ENCODE measurements at places on chromosomes 13 and 19.

DNA sequence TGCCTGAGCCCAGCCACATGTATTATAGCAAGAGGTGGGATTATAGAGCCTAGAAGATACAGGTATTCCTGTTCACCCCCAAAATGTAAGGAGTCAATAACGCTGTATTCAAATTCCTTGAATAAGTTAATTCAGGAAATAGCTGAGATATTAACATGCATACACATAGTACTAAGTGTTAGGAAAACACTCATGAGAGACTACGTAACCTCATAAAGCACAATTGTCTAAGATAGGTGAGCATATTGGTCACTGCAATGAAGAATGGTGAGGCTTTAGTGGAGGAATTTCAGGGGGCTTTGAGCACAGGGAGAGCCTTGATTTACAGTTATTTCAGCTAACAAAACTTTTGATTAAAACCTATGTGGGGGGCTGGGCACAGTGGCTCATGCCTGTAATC lies 161.6 kb downstream of the LMO7 start:
- H3K27ac ChIP-seq = no peak overlapping the region
- DNase-seq = no peak
- no peak overlapping the region for H3K4me3 ChIP-seq
- no peaks in the 10 kb centered on the region for H3K36me3 ChIP-seq
- H3K4me1 ChIP-seq = peaks cover 21% of the 10 kb centered on the region
- no peaks in the 10 kb centered on the region for H3K27me3 ChIP-seq

DNA sequence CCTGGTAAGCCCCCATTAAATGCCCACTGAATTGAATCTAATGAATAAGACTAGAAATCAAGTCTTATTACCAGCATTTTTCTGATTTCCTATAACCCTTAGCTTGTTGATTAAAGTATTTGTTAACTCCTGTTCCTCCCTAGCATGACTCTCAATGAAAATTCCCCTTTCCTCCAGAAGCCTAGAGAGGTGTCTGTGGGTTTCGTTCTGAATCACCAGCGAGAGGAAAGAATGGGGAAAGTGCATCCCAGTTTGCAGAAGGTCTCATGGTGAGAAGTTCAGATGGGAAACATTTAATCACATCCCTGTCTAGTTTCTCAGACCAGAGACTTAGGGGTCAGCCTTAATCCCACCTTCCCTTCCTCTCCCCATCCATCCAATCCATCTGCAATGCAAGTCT lies 26.9 kb downstream of the POU2F2 start:
- no peaks in the 10 kb centered on the region for H3K4me1 ChIP-seq
- H3K27me3 ChIP-seq = peaks cover 23% of the 10 kb centered on the region
- H3K36me3 ChIP-seq = no peaks in the 10 kb centered on the region
- no peak overlapping the region for H3K4me3 ChIP-seq
- no peak overlapping the region for H3K27ac ChIP-seq
- no peak for DNase-seq

DNA sequence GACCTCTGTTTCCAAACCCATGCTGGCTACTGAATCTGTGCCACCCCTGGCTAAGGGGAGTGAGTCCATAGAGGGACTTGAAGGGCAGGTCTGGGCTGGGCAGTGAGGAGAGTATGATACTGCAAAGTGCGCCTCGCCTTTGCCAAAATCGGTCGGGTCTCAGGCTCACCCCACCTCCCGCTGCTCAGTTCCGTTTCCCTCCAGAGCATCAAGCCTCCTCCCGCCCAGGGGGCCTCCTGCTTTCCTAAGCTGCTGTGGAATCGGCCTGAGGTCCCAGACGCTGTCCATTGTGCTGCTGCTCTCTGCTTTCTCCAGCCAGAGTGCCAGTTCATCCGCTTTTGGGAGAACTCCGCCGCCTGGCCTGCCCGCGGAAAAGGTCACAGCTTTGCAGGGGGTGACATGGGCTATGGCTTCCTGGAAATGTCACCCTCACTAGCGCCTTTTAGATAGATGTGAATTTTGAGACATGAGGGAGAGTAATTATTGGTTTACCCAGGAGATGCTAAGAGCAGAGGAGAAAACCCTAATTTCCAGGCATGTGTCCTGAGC lies 1418.4 kb downstream of the UQCRFS1 start:
- peak; percentile 44 for DNase-seq
- H3K36me3 ChIP-seq = peaks cover 4% of the 10 kb centered on the region

DNA sequence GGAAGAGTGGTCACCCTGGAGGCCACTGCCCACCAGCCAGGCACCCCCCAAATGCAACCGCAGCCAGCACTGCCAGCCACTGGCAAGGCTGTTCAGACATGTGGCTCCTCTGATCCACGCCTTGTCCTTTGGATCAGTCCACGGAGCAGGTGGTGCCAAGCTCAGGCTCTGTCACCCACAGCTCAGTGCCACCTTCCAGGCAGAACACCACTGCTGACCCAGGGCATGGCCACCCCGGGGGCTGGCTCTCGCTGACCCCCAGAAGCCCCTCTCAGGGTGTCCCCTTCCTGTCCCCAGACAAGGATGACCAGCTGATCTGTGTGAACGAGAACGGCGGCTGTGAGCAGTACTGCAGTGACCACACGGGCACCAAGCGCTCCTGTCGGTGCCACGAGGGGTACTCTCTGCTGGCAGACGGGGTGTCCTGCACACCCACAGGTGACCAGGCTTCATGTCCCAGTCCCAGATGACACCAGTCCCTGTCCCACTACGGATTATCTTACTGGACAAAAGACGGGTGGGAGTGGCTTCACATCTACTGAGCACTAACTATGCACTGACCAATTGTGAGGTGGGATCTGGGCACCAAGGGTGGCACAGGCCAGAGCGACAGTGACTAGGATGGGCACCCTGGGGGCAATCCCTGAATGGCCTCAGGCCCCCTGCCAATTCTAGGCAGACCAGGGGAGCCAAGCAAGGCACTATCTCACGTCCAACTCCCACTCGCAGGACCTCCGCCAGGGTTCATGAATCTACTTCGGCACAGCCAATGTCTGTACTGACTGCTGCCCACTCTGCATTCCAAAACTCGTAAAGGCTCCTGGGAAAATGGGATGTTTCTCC lies 7.0 kb upstream of the F10 start:
- no peaks in the 10 kb centered on the region for H3K36me3 ChIP-seq
- no peak overlapping the region for H3K27ac ChIP-seq
- H3K4me1 ChIP-seq = no peaks in the 10 kb centered on the region
- no peak for DNase-seq

GRCh38 chr13:28953714-28954418 lies 133.7 kb downstream of the MTUS2 start:
- no peak for DNase-seq
- peak overlapping the region; percentile 77 for H3K27ac ChIP-seq
- no peak overlapping the region for H3K4me3 ChIP-seq
- H3K4me1 ChIP-seq = peaks cover 19% of the 10 kb centered on the region
- no peaks in the 10 kb centered on the region for H3K27me3 ChIP-seq

DNA sequence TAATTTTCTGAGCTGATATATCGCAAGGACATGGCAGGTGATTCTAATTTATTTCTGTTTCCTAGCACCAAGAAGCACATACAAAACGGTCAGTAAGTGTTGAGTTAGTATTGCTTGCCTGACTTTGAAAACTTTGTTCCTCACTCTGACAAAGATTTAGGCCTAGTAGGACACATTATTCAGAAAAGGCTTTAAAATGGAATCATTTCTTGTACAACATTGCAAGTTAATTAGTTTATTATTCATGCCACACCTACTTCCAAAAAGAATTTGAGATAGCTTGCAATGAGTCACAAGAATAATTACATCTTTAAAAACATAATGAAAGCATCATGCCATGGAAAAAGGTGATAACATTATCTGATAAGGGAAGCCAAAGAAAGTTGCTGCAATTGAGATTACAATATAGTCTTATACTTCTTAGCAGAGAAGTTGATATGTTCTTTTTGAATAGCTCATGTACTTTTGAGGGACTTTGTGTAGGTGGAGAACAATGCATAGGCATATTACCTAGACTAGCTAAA lies 474.2 kb downstream of the KLF5 start:
- no peak overlapping the region for H3K4me3 ChIP-seq
- H3K27me3 ChIP-seq = no peaks in the 10 kb centered on the region
- H3K4me1 ChIP-seq = no peaks in the 10 kb centered on the region
- DNase-seq = no peak
